ENCODE measurements at places on chromosomes 11 and 22.
A peak's percentile ranks its signal among the peaks of the same experiment; 100 is the strongest.

DNA sequence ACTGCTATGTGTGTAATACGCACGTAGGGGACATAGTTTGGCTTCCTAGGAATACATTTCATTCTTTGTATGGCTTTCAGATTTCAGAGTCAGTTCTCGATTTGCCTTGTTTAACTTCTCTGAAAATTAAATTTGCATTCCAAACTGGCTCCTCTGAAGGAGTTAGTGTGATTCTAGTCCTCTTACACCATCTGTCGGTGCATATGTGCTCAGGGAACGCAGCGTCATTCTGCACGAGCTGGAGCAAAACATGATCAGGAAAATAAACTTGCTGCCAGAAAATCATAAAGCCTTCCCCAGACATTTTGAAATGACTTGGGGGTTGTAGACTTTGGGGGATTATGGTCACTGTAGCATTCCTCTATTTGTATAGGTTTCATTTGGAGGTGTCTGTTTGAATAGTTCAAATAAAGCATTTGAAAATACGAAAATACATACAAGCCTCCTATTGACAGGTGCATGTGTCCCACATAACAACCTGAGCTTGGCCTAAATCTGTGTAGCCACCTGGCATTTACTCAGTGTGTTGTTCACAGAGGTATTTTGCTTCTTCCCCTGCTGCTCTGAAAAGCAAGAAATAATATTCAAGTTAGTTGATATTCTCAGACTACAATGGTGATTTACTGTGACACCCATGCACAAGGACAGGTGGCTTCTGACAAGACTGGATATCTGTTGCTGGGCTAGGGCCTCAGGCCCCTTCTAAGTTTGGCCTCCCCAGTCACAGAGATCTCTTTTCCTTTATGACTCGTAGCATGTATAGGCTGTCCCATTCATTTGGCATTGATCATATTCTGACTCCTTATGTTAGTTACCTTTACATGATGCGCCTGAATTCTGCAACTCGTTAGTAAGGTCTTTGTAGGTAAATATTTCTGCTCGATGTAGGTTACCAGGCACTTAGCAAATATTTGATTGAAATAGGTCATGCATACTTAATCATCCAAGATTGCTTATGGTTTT lies 81.6 kb upstream of the SORL1-AS1 start:
- DNase-seq = peak; percentile 49

- DNase-seq = no peak
Measured at GRCh38 chr11:126113012-126113411, 50.3 kb upstream of the CDON start.

DNA sequence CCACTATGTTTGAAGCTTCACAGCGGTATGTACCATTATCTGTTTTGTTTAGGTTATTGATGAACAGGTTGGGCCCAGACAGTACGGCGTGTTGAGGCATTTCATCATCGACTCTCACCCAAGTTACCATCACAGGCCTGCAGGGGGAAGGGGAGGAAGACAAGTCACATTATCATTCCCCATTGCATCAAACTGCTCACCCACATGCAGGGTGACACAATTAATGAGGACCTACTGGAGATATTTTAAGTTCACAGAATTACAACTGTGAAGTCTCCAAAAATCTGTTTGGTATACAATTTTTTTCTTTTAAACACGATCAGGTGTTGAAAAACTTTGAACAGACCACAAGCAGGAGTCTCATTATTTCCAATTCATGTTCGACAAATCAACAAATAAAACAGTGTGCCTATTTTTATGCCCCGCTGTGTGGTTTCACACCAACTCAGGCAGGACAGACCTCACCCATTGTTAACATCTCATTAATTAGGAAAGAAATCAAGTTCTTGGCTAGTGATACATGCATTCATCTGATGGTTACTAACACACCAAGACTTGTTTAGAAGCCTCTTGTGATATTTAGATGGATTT lies 289.5 kb downstream of the CADM1 start:
- no peak for DNase-seq

GRCh38 chr11:66221012-66221411 lies 47.4 kb upstream of the RAB1B start:
- DNase-seq = no peak

Measured in suppressor macrophage treated with lipopolysaccharide for 1 hour (primary cell).